Naive thymus-derived CD4-positive, alpha-beta T cell (primary cell): ENCODE measurements at places on chromosomes 16 and 17. TPM values are rescaled to one million over a fixed set of nuclear protein-coding genes. Genes with fewer than 3 reads are reported as not detected.

The ZNF385C gene
- not detected for polyA plus RNA-seq

The COG4 gene
- 46.1 TPM for polyA plus RNA-seq

The TMEM106A gene
- polyA plus RNA-seq: 1.6 TPM

The ZNF205 gene
- 0.09 TPM for polyA plus RNA-seq
